MCF 10A (cell line): ENCODE measurements at places on chromosomes 16 and 17.
A peak's percentile ranks its signal among the peaks of the same experiment; 100 is the strongest.

DNA sequence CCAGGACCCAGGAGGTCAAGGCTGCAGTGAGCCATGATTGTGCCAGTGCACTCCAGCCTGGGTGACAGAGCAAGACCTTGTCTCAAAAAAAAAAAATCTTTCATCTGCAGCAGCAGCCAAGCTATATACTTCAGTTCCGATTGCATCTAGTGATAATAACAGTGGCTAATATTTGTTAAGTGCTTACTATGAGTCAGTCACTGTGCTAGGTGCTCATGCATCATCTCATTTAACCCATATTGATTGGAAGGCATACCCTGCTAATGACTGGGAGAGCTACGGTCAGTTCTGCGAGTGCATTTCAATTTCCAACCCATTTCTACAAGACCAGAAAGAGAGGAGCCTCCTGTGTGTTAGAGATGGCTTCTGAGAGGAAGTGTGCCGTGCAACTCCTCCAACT, 7.7 kb upstream of the TUBG2 start:
- no peak for DNase-seq

GRCh38 chr17:13031718-13032350, 14.0 kb upstream of the ELAC2 start:
- peak; percentile 57 for DNase-seq

- no peak for DNase-seq
Observed at GRCh38 chr16:73046202-73046848, 1.6 kb downstream of the ZFHX3 start.

- DNase-seq: peak; percentile 90
Observed at GRCh38 chr17:37570527-37571093, 38.6 kb downstream of the SYNRG start.

GRCh38 chr17:9367156-9367555, 208.5 kb downstream of the STX8 start:
- no peak for DNase-seq

GRCh38 chr16:12460064-12460392, 343.7 kb downstream of the CPPED1 start:
- no peak for DNase-seq

DNA sequence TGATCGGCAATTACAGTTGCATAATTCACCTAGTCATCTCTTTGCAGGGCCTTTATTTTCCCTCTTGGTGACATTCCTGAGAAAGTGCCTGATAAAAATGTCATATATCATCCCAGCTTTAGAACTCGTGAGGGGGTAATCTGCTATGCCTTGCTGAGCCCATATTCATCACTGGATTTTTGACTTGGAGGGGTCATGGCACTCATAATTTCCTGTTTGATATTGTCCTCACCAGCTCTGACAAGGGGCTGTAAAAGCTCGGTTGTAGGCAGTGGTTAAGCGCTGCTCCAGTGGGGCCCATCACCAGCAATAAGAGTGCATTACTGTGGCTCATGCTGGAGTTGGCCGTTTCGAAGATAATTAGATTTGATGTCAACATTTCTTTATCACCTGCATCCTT, 227.3 kb downstream of the IRX3 start:
- DNase-seq: no peak

DNA sequence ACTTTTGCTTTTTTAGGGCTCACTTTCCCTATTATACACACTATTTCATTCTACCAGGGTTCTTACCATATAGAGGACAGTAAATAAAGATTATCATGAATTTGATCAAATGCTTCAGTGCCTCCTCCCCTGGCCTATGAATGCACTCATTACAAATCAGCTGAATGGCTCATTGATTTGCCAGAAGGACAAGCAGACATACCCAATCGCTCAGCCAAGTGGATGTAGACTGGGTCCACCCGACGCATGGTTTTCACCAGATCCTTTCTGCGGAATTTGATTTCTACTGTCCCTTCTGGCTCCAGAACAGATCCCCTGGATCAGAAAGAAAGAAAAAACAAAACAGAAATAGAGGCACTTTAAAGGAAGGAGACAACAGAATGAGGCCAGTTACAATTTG, 162.6 kb downstream of the AATF start:
- DNase-seq: no peak
